KBM-7 (cell line): ENCODE measurements at places on chromosomes 2 and 18.
A peak's percentile ranks its signal among the peaks of the same experiment; 100 is the strongest.

DNA sequence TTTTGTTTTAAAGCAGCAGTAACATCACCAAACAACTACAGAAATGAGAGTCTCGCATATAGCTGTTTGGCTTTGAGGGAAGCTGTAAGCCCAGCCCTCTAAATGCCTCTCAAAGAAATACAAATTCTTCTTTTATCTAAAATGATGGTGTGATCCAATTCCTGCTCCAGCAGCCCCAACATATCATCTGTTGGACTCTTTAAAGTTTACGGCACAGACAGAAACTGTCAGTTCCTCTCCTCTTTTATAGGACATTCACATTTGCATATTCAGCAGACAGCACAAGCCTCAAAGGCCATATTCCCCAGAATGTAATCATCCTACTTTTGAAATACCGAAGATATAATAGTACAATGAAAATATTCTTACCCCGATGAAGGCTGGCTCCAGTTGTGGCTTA is 216.9 kb upstream of the REV1 start:
- no peak for DNase-seq

GRCh38 chr2:174016447-174016846 is 51.3 kb upstream of the SP3 start:
- DNase-seq = no peak

GRCh38 chr2:226483745-226484619 is 315.6 kb downstream of the IRS1 start:
- DNase-seq = no peak

GRCh38 chr2:147366279-147366678 is 478.6 kb upstream of the ACVR2A start:
- no peak for DNase-seq

DNA sequence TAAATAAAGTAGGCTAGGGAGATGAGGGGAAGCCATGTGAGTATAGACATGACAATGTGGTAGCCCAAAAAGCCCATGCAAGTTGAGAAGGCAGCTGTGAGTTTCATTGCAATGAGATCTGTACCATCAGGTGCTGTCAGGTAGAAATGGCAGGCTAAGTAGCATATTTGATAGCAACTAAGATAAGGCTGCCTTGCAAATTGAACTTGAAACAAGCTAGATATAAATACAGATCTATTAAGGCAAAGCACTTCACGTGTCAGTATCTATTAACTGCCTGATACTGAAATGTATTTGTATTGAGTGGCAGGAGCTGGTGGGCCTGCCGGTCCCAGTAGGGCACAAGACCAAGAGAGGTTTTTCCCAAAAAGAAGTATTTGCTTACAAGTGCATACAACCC is 419.9 kb downstream of the TDRD15 start:
- no peak for DNase-seq

- no peak for DNase-seq
Observed at GRCh38 chr2:40213619-40214018, 238.3 kb downstream of the SLC8A1 start.

GRCh38 chr2:109382951-109383350 is 230.8 kb downstream of the SEPTIN10 start:
- DNase-seq = no peak

DNA sequence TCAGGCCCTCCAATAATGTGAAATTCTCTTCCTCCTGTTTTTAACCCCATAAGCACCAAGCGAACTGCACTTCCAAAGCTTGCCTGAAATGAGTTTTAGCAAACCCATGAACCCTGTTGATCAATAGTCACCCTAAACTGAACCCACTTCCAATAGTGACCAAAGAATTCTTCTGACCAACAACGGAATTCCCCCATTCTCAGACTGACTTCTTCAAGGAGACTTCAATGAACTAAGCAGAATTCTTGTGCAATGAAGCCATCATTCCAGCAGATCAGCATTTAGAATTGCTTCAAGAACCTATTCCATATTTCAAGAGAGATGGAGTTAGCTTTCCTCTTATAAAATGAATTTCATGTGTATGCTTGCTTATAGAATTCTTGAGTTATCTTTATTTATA is 176.9 kb upstream of the FN1 start:
- no peak for DNase-seq

GRCh38 chr2:39007875-39008504 is 112.9 kb downstream of the SOS1 start:
- no peak for DNase-seq

GRCh38 chr2:9217838-9218770 is 11.5 kb downstream of the ASAP2 start:
- no peak for DNase-seq

GRCh38 chr2:120291401-120292311 is 39.0 kb downstream of the RALB start:
- peak; percentile 28 for DNase-seq

DNA sequence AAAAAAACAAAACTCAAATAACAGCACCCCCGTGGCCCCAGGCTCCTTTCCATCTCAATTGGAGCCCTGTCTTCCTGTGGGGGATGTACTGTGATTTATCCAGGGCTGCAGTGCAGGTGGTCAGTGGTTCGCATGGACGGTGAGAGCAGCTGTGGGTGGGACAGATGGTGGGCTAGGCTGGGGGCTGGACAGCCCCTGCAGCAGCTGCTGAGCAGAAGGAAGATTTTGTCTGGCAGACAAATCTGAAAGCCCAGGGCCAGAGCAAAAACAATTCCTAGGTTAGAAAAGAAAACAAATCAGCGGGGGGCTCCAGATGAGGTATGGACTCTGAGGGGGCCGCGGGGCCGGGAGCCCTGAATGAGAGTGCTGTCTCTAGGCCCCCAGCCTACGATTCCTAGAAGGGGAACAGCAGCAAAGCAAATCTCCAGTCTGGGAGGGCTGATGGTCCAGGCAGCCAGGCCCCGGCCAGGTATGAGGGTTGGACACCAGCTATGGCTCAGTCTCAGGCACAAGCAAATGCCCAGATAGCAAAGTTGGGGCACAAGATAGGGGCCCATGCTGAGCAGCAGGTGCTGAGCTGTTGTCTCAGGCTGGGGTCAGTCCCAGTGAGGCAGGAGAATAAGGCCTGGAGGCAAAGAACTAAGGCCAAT is 45.4 kb downstream of the SOWAHC start:
- DNase-seq = no peak

GRCh38 chr18:7562491-7562890 is 4.6 kb upstream of the PTPRM start:
- DNase-seq = no peak

DNA sequence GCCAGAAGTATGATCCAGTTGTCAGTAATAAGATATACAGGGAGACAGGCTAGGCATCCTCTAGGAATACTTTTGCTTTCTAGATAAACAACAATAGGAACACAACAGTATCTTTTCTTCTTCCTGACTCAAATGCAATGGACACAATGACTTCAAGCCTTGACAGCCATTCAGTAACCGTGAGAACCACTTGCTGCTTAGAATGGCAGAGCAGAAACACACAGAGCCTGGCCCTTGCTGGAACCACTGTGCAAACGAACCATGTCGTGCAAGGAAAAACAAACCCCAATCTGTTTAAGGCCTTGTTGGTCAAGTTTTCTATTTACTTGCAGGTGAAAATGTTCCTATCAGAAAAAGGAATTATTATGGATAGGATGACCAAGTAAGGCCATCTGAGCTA is 18.8 kb downstream of the TRIP12 start:
- no peak for DNase-seq

- no peak for DNase-seq
Observed at GRCh38 chr18:40782453-40783130, 1172.4 kb upstream of the PIK3C3 start.

DNA sequence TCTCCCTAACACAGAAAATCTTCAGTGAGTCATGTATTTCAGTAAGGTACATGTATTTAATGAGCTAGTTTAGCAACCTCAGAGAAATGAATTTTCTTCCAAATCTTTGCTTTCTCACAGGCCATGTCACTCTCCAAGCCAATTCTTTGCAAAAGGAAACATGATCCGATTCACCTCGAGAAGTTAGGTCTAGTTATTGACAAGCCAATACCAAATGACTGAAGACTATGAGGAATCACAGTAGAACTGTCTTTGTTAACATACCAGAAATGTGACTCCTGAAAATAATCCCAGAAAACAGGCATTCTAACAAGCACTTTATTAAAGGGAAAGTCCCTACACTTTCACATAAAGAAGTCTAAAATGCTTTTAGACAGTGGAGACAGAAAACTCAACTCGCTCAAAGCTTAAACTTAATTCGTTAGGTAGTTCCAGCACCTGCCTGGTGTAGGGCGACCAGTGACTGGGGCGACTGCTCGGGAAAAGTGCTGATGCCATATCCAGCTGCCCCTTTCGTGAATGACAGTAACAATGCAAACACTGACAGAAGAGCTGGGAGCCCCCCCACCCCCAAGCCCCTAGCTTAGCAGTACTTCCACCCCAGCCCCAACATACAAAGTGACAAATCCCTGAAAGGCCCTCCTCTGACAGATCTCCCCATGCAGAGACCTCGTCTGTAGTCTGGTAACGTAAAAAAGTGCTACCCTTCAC is 1.8 kb downstream of the MEMO1 start:
- peak; percentile 45 for DNase-seq

- DNase-seq = no peak
Observed at GRCh38 chr18:34492652-34493051, 217.4 kb upstream of the DTNA start.

DNA sequence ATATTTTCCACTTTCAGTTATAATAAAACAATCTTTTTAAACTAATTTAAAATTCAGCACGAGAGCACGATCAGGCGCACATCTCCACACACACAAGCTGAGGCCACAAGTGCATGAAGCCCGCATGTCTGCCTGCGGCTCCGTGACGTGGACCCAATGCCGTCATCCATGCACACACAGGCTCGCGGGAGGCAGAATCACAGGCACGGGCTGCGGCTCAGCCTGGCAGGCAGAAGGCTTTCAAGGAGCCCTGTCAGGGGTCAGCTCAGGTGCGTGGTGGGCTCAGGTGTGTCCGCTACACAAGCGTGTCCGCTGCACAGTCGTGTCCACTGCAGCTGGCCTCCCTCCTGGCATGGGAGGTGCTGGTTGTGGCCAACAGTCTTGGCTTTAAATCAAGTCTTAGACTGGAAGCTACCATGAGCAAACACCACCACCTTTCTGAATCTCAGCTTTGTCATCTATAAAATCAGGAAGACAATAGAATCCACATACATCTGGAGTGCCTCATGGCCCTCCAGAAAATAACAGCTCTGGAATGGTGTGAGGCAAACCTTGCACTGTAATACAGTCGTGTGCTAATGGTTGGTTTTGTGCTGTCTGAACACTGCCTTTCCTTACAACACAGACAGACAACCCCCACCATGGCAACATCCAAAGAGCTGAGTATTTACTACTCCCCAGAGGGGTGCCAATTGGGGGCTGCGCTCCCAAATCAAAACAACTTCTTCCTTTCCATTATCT is 210.1 kb downstream of the NDUFA10 start:
- no peak for DNase-seq

DNA sequence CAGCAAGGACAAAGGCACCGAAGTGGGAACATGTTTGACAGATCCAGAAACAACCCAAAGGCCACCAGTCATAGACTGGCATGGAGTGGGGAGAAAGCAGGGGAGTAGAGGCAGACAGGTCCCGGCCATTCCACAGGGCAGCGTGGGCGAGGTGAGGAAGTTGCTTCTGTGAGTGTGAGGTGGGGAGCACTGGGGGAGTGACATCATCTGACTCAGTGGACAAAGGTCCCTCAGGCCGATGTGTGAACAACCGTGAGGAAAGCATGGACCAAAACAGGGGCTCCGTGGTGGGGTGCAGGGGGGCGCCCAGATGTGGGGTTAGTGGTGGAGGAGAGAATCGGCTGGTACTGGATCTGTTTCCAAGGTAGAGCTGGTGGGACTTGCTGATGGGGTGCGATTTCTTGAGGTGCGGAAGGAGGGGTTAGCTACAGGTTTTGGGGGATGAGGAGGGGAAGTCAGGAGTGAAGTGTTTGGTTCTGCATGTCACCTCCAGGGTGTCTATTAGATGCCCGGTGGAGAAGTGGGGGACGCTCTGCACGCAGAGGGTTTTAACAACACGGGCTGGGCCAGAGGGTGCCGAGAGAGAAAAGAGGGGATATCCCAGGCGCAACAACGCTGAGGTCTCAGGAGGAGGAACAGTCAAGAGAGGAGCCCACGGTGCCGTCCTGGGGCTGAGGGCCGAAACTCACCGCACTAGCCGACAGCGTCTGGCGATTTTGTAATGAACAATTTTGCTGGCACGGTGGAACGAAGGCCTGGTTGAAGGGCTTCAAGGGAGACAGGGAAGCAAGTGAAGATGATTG is 2.5 kb upstream of the SFT2D3 start:
- DNase-seq = no peak

- DNase-seq = no peak
Observed at GRCh38 chr2:13115643-13116042, 398.9 kb downstream of the TRIB2 start.

DNA sequence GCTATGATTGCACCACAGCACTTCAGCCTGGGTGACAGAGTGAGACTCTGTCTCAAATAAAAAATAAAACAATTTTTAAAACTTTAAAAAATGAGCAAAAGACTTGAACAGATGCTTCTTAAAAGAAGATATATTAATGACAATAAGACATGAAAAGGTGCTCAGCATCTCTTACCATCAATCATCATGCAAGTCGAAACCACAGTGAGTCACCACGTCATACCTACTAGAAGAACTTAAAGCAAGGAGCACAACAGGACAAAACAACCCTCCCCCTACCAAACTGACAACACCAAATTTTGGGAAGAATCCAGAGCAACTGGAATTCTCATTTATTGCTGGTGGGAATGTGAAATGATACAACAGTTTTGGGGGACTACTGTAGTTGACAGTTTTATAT is 251.6 kb downstream of the BCL2 start:
- no peak for DNase-seq

DNA sequence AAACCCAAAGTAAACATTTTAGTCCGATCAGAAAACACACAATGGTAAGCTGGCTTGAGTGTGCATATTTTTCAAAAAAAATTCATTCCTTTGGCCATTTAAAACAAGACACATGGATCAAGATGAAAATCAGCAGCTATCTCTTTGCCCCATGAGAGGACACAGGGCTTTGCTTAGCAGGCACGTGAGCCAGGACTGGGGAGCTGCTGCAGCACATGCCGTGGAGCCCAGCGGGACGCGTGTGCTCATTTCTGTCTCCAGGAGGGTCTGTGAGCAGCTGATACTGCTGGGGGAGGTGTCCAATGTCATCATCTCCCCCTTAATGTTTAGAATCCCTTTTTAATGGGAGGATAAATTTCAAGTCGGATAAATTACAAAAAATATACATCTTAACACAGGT is 49.8 kb upstream of the CNGA3 start:
- no peak for DNase-seq

DNA sequence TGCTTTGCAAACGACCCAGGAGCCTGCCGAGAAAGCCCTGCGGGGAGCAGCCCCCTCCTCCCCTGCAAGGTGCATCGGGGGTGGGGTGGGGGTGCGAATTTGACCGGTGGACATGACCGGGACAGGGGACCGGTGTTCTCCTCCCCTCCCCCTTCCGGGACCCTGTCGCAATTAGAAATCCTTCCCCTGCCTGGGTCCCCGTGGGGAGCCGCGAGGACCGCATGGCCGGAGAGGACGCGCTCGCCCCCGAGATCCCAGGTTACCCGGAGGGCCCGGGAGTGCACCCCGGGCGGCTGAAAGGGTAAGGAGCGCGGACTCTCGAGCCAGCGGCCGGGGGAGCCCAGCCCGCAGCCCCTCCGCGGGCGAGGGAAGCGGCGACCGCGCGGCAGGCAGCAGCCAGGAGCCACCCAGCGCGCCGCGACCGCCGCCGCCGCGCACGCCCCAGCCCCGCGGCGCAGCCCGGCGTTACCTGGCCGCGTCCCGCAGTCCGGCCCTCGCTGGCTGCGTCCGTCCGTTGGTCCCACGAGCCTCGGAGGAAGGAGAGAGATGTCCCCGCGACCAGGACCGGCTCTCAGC is 482 bp downstream of the DLGAP1 start:
- DNase-seq = no peak

- DNase-seq = no peak
Observed at GRCh38 chr2:69011611-69012157, 1.3 kb upstream of the ANTXR1 start.
